ENCODE measurements at places on chromosomes 6 and 20.

DNA sequence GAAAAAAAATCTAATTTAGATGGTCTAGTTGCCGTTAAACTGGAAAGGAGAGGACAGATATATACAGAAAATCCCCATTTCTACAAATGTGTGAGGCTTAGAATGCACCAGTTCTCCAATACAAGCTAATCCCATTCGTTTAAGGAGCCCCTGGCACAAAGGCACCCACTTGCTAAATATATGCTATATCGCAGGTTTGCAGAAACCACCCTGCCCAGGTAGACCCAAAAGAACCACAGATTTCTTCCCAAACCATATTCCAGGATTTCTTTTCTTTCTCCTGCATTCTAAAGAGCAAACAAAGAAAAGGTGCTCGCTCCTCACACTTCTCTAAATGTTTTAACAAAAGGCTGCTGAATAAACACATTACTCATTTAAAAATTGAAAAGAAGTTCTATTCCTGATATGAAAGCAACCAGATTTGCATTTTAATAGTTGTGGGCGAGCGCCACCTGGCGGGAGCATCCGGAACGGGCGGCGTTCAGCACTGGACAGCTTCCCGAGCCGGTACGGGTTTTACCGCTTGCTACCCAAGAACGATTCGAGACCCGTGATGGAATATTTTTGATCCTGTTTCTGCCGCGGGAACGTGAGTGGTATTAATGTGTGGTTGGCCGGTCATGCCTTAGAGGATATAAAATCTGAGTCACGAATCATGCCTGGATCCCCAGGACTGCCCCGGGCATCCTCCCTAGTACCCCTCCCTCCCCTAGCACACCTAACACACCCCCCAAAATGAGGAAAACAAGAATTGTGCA, 2.1 kb downstream of the PTPRT start:
- no peak for DNase-seq

GRCh38 chr20:16158090-16158975, 414.9 kb downstream of the KIF16B start:
- DNase-seq, result no peak

GRCh38 chr6:70651326-70651905, 16.3 kb upstream of the SMAP1 start:
- no peak for DNase-seq

DNA sequence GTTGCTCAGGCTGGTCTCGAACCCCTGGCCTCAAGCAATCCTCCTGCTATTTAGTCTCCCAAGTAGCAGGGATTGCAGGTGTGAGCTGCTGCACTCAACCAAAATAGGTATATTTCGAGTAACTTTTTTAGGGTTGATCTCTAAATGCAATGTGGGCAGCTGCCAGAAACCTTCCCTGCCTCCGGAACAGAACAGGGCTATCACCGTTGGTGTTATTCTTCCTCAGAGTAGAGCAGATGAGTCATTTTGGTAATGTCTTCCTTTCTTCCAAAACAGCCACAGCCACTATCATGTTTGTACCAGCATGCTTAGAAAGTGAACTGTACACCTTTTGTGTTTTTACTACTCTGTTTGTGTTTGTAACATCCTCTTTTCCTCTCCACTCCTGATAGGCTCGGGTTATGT, 44.1 kb downstream of the SNX9 start:
- no peak for DNase-seq

GRCh38 chr20:33099843-33100538, 20.5 kb downstream of the BPIFB4 start:
- DNase-seq, result no peak

GRCh38 chr6:152267967-152268845, 369.0 kb downstream of the SYNE1 start:
- DNase-seq, result no peak

DNA sequence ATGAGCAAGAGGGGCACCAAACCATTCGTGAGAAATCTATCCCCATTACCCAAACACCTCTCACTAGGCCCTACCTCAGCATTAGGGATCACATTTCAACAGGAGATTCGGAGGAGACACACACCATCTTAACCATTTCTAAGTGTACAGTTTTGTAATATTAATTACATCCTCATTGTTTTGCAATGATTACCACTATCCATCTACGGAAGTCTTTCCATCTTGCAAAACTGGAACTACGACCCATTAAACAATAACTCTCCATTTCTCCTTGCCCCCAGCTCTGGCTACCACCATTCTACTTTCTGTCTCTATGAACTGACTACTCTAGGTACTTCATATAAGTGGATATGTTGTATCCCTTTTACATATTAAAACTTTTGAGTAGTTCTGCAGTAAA, 20.1 kb downstream of the ACOT13 start:
- no peak for DNase-seq

- no peak for DNase-seq
These were observed 143.9 kb upstream of the INSM1 start for GRCh38 chr20:20223981-20224380.

DNA sequence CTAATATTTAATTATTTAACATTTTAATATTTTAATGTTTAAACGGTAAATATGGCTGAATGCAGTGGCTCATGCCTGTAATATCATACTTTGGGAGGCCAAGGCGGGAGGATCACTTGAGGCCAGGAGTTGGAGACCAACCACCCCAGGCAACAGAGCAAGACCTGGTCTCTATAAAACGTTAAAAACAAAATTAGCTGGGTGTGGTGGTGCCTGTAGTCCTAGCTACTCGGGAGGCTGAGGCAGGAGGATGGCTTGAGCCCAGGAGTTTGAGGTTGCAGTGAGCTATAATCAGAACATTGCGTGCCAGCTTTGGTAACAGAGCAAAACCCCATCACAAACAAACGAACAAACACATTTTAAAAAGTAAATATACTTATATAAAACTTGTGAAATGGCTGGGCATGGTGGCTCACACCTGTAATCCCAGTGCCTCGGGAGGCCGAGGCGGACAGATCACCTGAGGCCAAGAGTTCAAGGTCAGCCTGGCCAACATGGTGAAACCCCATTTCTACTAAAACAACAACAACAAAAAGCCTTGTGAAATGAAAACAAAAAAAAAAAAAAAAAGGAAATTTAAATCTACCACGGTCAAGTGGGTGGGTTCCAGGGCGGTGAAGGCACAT, 8.2 kb downstream of the SRXN1 start:
- DNase-seq, result no peak

DNA sequence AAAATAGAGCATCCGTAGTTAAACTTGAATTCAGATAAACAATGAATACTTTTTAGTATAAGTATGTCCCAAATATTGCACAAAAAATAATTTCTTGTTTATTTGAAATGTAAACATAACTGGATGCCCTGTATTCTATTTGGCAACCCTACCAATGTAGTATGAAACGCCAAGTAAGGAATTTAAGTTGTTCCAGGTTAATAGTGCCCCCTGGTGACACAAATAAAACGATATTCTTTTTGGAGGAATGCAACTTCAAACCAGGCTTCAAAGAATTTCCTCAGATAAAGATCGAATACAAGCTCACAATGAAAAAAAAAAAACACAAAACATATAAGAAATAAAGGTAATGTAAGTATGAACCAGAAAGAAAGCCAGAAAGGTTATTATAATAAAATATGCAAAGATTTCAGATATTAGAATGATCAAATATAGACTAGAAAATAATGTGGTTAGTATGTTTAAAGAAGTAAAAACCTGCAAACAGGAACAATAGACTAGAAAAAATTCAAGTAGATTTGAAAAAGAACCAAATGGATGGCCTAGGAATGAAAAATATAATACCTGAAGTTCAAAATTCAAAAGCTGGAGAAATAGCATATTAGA, 18.4 kb upstream of the AKAP7 start:
- DNase-seq, result no peak

DNA sequence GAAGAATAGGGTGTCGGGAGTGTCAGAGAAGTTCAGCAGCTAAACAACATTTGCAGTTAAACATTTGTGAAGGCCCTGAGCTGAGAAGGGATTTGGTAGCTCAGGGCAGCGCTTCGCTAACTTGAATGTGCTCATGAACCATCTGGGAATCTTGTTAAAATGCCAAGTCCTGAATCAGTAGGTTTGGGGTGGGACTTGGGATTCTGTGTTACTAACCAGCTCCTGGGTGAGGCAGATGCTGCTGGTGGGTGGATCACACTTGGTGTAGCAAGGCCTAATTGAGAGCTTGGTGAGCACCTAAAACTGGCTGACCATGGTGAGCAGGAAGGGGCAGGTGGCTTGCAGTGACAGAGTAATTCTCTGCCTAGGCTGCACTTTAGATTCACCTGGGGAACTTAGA, 5.9 kb downstream of the PTPRA start:
- no peak for DNase-seq

DNA sequence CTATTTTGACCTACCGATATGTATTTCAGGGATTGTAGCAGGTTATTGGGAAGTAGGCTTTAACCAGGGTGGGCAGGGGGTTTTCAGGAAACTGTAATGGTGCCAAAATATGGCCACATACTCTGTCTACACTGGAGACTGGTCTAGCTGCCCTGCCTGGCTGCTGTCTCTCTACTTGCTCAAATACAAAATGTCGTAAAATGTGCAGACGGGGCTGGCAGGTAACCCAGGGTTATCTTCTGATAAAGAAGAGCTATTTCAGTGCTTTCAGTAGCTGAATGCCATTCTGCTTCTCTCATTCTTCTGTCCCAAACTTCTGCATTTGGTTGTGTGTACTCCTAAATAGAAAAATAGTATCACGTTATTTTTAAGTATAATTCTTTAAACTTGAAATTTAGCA, 616.2 kb downstream of the EPM2A start:
- no peak for DNase-seq

GRCh38 chr6:90184334-90185298, 112.0 kb downstream of the BACH2 start:
- DNase-seq, result no peak

DNA sequence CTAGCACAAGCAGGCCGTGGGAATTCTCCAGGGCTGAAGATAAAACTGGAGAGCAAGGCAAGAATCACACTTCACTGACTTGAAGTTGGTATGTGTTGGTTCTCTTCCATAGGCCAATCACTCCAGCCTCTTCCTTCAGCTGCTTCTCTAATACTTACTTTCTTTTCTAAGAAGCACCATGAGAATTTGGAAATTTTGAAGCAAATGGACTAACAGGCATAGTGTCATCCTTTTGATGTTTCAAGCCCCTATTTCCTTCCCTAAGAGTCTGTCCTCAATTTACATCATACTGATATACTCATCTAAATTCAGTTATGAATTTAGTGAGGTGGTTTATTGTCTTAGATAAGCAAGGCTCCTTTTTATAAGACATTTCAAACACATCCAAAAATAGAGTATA, 24.0 kb downstream of the SLC26A8 start:
- no peak for DNase-seq

GRCh38 chr6:169707772-169708171, 5.8 kb downstream of the C6orf120 start:
- no peak for DNase-seq

- DNase-seq, result no peak
These were observed 351.7 kb downstream of the CDC5L start for GRCh38 chr6:44739181-44739580.

- DNase-seq, result no peak
These were observed 32.2 kb upstream of the TULP1 start for GRCh38 chr6:35544769-35545361.

GRCh38 chr20:5400164-5400762, 83.5 kb upstream of the PROKR2 start:
- DNase-seq, result no peak

DNA sequence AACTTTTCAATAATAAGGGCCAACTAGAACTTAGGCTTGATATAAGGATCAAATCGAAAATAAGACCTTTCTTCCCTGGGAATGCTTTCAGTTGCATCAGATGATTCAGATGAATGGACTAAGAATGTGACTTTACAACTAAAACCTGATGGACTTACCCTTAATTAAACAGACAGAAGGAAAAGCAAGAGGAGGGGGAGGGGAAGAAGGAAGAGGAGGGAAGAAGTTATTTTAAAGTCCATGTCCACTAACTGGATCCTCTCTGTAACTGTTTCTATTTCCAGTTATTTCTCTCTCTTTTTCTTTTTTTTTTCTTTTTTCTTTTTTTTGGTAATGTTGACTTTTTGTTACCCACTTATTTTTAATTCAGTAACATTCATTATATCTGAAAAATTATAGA, 486.0 kb downstream of the MAFB start:
- DNase-seq, result no peak

GRCh38 chr6:72850469-72850868, 228.6 kb downstream of the KCNQ5 start:
- DNase-seq, result no peak

DNA sequence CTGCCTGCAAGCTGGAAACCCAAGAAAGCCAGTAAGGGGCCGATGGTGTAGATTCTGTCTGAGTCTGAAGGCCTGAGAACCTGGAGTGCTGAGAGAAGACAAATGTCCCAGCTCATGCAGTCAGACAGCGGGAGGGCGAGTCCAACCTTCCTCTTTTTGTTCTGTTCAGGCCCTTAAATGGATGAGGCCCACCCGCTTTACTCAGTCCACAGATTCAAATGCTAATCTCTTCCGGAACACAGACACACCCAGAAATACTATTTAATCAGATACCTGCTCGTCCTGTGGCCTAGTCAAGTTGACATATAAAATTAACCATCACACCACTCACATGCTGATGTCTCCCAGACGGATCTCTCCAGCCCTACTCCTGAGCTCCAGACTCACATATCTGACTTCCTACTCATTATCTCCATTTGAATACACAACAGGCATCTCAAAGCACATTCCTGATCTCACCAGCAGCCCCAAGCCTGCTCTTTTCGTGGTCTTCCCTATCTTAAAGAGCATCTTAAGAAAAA, 26.7 kb upstream of the SRC start:
- no peak for DNase-seq

- no peak for DNase-seq
These were observed 98.0 kb upstream of the FAM8A1 start for GRCh38 chr6:17501982-17502704.

Data from vagina (tissue), 2 donors.